IPS DF 19.7 (cell line): ENCODE measurements at places on chromosomes 2 and 18.

DNA sequence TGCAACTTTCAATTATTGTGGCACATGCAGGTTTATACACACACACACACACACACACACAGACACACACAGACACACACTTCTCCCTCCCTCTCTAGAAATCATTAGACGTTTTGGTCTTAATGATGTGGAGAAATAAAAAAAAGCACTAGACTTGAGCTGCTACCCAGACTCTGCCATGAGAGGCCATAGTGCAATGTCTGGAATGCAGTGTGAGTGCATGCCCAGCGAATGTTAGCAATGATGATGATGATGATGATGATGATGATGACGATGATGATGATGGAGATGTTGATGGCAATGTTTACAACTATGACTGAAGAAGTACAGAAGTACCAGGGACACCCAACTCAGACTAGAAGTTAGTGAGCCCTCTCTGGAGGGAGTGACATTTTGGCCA is 23.8 kb upstream of the KLHL29 start:
- DNase-seq: no peak

DNA sequence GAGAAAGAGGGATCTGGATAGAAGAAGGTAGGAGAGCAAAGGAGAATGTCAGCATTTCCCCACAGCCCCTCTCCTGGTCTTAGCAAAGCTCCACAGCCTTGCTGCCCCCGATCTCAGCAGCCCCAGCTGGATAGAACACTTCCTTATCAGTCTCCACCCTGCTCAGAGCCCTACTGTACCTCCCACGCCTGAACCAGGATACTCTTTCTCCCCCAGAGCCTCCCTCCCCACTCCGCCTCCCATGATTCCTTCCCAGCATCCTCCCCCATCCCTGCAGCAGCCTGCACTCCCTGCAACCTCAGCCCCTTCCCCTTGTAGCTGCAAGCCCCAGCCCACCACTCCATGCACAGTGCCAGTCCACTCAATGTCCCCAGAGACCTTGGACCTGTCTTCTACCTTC is 25.8 kb downstream of the PLB1 start:
- no peak for DNase-seq

- no peak for DNase-seq
Measured at GRCh38 chr2:96123936-96124335, 7.6 kb upstream of the ADRA2B start.

GRCh38 chr2:150716186-150716585 is 228.7 kb upstream of the RND3 start:
- no peak for DNase-seq

GRCh38 chr18:5456577-5457461 is 87.0 kb downstream of the EPB41L3 start:
- no peak for DNase-seq

DNA sequence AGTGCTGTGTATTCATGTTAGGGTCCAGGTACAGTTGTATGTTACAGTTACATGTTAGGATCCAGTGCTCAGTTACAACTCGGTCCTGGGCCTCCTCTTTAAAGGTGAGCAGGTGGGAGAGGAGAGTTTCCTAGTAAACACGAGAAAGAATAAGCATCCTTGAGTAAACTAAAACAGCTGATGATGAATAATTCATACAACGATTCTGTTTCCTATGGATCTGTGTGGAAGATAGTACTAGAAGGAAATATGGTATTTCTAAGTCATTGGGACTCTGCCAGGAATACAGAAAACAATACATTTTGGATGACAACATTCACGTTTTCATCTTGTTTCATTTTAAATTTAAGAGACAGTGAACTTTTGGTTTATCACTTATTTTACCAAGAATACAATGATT is 29.5 kb downstream of the SNTG2 start:
- no peak for DNase-seq

- DNase-seq: no peak
Measured at GRCh38 chr2:200728630-200729029, 83.1 kb upstream of the BZW1 start.

DNA sequence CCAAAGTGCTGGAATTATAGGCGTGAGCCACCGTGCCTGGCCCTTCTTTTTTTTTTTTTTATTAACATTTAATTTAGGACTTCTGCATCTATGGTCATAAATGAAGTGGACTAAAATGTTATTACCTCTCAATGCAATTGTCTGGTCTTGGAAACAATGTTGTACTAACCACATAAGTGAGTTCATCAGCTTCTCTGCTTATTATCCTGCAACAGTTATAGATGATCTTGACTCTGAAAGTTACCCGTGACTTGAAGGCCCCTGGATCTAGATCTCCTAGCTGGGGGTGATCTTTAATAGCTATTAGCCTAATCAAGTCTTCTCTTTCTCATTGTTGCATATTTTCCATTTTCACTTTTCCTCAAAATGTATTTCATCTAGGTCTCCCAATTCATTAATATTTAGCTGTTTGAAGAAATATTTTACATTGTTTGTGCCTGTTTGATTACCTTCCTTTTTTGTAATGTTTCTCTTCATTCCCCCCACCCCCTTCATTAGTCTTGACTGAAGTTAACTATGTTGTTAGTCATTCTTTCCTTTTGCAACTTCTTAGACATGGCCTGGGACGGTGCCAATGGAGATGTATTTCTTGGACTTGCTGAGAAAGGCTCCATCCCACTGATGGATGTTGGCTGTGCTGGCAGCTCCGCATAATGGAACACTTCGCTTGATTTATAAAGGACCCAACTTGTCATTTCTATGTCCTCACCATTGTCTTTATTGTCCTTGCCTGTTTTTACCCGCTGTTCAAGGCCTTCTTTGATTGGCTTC is 141.6 kb upstream of the RIOK3 start:
- DNase-seq: no peak
